RWPE1 (cell line): ENCODE measurements at places on chromosomes 1 and 21.

GRCh38 chr1:41813755-41814745 is 104.7 kb downstream of the HIVEP3 start:
- DNase-seq, result no peak

- DNase-seq, result no peak
Observed at GRCh38 chr1:15432324-15432723, 5.9 kb upstream of the CTRC start.

DNA sequence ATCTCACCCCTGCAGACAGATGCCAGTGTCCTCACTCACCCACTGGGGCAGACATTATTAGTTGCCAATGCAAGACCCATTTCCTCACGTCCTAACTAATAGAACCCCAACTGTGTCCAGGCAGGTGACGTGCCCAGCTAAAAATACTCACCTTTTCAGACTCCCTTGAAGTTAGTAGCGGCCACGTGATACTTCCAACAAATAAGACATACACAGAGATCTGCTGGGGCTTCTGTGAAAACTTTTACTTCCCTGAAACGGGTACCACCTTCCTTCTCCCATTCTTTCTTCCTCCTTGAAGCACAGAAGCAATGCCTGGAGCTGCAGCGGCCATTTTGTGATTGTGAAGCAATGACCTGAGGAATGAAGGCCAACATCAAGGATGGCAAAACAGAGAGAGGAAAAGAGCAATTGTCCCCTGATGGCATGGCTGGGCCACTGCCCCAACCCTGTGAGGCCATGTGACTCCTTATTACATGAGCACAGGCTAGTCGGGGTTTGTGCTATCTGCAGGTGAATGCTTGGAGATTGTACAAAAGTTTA is 74.4 kb upstream of the TMPRSS2 start:
- DNase-seq, result no peak

DNA sequence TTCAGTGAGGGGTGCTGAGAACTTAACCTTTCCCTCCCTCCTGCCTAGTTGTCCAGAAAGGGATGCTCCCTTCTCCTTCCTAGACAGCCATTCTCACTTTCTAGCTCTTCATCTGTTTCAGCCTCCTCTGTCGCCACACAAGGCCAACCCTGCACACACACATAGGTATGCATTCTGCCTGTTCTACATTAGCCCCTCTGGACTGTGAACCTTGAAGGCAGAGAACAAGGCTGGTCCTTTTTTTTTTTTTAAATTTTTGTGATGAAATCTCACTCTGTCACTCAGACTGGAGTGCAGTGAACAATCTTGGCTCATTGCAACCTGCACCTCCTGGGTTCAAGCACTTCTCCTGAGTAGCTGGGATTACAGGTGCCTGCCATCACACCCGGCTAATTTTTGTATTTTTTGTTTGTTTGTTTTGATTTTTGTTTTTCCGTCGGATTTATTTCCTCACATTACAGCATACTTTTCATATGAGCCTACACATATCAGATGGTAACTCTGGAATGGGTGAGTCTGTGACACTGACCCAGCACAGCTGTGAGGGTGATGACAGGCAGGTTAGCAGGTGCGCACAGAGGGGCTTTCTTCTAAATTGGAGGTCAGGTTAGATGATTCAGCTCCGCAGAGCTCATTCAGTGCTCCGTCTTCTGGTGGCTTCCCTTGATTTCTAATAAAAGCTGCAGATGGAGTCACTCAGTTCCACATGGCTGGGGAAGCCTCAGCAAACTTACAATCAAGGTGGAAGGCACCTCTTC is 4.9 kb upstream of the AKR1A1 start:
- no peak for DNase-seq

GRCh38 chr1:235074523-235075047 is 54.1 kb downstream of the TOMM20 start:
- no peak for DNase-seq
